ENCODE measurements at places on chromosomes 16 and 17.

GRCh38 chr17:47145351-47145750, 43.7 kb downstream of the CDC27 start:
- DNase-seq = no peak

- DNase-seq = no peak
These were observed 89.2 kb upstream of the CDC42EP4 start for GRCh38 chr17:73400915-73401545.

DNA sequence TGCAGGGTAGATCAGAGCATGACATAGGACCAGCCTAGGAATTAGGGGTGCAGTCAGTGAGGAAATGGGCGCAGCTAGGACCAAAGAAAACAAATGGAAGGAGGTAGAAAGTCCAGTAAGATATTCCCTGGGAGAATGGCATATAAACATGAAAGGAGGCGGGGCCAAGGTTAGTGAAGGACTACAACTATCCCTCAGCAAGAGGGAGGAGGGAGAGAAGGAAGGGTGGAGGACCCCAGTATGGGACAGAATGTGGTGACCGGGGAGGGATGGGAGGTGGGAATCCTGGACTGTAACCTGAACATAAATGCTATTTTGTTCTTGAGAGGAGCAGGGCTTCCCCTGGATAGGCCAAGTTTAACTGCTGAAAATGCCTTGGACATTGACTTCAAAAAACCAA, 22.8 kb downstream of the ITGB3 start:
- DNase-seq = no peak

DNA sequence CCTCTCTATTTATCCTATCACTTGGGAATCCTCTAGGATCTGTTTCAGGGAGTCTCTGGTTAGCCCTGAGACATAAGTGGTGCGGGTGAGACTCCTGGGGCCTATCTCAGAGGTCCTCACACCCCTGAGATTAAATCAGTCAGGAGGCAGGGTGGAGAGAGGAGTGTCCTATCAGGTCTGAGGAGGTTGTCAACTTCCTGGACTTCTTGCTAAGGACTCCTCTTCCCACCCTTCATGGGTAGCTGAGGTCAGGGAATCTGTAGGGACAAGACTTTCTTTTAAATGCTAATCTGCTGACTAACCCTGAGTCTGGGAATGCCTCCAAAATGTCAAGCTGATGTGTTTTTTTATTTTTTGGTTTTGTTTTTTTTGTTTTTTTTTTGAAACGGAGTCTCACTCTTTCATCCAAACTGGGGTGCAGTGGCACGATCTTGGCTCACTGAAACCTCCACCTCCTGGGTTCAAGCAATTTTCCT, 6.6 kb upstream of the ARMC5 start:
- no peak for DNase-seq

GRCh38 chr16:84925092-84925772, 86.1 kb downstream of the ZDHHC7 start:
- DNase-seq = peak; percentile 56

GRCh38 chr16:11562411-11562810, 24.3 kb downstream of the LITAF start:
- no peak for DNase-seq

- no peak for DNase-seq
These were observed 119.6 kb upstream of the ZNF750 start for GRCh38 chr17:82959242-82959930.

GRCh38 chr16:54326266-54326662, 39.7 kb upstream of the IRX3 start:
- DNase-seq = no peak

DNA sequence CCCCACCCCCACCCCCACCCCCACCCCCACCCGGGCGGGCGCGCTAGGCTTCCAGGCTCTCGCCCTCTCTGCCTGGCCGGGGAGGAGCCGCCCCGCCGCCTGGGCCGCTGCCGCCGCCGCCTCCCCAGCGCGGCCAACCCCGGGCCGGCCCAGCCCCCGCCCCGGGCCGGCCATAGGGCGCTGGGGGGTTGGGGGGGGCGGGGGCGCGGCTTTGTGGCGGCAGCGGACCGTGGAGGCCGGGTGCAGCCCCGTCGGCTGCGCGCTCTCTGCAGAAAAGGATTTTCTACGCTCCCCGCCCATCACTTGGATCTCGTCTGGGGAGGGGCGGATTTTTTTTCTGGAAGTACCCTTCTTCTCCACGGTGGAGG, 230.9 kb downstream of the MRTFB start:
- DNase-seq = no peak

DNA sequence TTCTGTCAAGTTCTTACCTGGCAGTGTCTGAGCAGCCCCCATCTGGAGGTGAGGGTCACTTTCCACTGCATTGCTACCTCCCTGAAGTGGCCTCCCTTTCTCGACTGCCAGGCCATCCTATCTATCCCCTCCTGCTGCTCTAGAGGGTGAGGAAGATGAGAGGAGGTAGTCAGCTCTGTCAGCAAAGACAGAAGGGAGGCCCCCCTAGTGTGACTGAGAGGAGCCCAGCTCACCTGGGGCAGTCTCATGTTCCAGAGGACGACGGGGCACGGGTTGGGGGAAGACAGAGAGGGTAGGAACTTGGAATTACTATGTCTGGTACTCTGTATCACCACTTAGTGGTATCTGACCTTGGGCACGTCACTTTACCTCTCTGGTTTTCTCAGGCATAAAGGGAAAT, 22.0 kb downstream of the MYO19 start:
- DNase-seq = no peak

DNA sequence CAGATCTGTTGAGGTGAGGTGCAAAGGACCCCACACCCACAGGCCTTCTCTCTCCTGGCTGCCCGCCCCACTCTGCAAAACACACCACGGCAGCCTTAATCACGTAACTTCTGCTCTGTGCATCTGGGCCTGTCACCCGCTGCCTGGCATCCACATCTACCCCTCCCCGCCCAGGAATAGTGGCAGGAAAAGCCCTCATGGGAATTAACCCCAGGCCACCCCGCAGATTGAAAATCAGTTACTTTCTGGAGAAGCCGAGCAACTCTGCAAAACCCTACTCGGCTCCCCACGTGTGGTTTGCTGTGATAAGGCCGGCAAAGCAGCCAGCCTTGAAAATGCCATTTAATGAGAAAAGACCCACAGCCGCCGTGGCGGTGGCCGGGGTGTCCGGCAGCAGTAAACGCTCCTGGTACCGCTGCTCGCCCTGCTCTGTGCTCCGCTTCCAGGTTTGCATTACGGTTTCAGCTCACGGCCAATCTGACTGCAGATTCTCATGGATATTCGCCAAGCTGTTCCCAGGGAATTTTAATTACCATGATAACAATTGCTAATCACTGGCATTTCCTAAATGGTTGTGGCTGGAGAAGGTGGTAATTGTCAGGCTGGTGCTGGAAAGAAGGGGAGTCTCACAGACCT, 78.0 kb upstream of the DOC2B start:
- no peak for DNase-seq

GRCh38 chr17:20226814-20227482, 217.8 kb downstream of the SPECC1 start:
- DNase-seq = peak; percentile 36

- DNase-seq = no peak
These were observed 5.5 kb downstream of the DYNLRB2 start for GRCh38 chr16:80546249-80546648.

Measured in activated naive CD4-positive, alpha-beta T cell (primary cell).